ENCODE measurements at places on chromosomes 5 and 9. TPM values are rescaled to one million over a fixed set of nuclear protein-coding genes. Genes with fewer than 3 reads are reported as not detected.

- no peak for DNase-seq
These were observed 83.9 kb upstream of the CYLC2 start for GRCh38 chr9:102911185-102911584.

GRCh38 chr5:8413975-8414374, 545.0 kb downstream of the MTRR start:
- DNase-seq = no peak

DNA sequence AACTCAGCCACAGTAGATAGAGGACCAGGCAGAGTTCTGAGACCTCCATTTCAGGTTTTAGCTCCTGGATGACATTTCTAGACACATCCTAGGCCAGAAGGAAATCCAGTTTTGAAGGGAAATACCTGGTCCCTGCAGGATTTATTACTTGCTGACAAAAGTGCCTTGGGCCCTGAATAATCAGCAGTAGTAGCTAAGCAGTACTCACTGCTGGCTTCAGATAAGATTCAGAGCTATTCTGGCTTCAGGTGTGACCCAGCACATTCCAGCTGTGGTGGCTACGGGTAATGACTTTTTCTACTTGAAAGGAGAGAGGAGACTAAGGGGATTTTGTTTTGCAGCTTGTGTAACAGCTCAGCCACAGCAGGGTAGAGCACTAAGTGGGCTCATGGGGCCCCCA, 34.0 kb downstream of the NDUFAF2 start:
- no peak for DNase-seq

DNA sequence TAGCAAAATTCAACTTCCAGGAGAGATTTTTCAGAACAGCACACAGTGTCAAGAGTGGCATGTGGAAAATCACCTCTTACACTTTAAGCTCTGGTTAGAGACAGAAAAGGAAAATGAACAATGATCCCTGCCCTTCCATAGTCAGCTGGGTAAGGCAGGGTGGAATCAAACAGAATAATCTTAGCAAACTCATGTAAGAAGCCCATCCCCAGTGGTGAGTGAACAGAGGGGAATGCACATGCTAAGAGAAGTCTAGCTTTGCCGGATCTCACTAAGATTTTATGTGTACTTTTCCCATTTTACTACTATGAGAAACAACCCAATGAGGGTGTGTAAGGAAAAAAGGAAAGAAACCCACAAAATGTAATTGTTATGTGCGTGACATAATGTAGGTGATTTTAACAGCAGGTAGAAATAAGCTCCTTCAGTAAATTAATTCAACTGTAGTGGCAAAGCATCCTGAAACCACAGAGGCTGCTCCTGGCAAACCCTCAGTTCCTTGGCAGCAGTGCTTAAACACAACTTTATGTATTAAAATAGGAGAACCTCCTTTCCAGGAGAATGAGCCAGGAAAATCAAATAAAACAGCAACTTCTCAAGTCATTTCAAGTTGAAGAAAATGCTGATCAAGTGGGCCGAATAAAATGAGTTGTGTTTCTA, 366.0 kb upstream of the TRPC7 start:
- DNase-seq = no peak

DNA sequence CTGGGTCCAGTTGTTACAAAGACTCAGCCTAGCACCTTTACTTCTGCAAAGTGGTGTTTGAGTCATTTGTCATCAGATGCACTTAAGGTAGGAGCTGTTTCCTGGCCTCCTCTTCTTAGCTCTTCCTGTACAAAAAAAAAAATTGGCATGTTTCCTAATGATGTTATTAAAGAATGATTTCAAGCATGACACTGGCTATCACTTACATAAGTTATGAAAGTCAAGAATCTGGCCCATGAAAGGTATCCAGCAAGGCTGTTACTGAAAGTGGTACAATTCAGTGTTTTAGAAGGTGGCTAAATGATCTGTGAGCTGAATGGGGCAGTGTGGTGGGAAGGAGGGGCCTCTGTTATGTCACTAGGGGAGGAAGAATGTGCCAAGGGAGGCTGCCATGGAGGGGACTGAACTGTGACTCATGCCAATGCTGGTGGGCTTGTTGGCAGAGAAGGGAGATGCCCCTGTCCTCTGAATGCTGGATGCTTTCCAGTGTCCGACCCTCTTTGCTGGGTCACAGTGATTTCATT, 175.1 kb upstream of the MAP1B start:
- no peak for DNase-seq

DNA sequence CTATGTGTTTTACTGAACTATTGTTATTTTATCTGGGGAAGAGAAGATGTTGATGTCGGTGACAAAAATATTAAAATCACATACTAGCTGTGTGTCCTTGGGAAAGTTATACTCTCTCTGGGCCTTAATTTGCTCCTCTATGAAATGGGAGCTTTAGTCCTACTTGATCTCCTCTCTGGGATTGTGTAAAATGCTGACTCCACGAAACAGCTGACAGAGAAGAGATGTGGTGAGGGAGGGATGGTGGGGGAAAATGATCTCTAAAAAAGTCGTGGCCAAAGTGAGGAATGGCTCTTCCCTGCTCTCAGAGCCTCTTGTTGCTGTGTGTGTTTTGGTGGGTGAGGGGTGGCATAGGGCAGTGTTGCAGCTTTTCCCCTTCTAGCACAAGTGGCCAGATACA, 173.7 kb downstream of the MELK start:
- DNase-seq = no peak

DNA sequence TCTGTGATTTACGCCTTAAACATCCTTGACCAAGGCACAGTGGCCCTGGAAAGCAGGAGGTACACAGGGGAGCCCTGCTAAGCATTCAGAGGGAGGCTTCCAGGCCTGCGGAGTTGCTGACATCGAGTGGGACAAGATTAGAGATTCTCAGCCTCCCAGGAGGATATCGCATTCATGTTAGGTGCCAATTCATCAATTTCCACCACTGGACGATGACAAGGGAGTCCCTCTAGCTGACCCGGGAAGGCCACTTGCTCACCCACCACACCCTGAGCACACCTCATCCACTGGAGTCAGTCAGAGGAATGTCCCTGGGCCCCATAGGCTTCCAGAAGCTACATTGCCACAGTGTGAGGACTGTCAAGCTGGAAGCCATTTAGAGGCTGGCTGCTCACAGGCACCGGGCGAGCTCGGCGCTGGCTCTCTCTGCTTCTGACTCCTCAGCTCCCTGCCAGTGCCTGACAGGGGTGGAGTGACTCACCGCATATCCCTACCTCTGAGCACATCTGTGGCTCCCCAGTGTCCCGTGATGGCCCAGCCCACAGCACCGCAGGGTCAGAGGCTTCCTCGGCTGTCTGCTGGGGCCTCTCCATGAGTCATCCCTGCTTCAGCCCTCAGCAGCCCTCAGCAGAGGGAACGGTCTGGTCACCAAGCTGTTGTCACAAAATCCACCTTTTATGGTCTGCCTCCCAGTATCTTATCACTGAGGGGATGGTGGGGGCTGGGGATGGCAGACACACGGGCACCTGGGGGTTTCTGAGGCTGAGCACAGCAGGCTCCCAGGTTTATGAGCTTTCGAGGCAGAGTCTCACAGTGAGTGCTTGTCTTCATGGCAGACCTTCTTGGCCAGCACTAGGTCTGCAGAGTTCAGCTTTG, 117.5 kb downstream of the ZNF608 start:
- DNase-seq = no peak

DNA sequence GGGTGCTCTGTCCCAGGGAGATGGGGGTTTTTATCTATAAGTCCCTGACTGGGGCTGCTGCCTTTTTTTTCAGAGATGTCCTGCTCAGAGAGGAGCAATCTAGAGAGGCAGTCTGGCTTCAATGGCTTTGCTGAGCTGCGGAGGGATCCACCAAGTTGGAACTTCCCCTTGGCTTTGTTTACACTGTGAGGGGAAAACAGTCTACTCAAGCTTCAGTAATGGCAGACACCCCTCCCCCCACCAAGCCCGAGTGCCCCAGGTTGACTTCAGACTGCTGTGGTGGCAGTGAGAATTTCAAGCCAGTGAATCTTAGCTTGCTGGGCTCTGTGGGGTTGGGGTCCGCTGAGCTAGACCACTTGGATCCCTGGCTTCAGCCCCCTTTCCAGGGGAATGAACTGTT, 375.8 kb downstream of the RAB3C start:
- DNase-seq = no peak

DNA sequence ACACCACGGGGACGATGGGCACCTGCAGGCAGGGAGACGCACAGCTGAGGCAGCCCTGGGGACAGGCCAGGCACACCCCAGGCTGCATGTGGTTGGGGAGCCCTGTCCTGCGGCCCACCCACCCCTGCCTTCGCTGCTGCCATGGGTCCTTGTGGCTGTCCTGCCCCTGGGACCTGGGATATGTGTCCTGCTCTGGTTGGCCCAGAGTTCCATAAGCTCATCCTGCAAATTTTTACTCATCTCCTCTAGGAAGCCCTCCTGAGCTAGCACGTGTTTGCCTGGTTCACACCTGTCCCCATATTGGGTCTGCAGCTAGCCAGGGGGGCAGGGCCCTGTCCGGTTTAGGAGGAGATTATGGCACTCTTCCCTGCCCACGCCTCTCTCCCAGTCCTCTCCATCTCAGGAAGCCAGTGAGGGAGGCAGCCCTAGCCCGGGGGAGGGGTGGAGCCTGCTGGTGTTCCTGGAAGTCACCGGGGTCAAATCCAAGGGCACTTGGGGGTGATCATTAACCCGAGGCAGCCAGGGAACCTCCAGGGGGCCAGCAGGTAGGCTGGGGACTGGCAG, 12.2 kb downstream of the EGFL7 start:
- DNase-seq = peak; percentile 62

DNA sequence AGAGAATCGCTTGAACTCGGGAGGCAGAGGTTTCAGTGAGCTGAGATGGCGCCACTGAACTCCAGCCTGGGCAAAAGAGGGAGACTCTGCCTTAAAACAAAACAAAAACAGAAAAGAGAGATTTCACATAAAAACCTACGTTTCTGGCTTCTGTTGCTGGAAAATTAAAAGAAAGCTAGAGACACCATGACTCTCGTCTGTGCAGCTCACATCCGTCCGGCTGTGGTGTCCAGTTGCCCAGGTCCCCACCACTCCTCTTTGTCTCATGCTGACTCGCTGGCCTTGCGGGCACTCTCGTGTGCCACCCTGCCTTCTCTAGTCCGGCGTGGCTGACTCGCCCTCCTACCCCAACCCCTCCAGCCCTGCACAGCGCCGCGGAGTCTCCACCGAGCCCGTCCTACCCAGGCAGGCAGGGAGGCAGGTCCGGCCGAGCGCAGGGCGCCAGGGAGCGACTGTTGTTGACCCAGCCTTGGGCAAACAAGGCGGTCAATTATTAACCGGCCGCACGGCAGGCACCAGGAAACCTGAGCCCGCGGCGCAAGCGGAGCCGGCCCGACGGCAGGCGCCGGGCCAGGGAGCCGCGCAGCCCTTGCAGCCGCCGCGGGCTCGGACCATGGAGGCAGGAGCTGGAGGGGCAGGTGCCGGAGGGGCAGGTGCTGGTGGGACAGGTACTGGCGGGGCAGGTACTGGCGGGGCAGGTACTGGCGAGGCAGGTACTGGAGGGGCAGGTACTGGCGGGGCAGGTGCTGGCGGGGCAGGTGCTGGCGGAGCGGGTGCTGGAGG, at the start of gene PRRT1B:
TSS of gene PRRT1B (plus strand) at position 521 of the 783 bp plus-strand sequence. CDS start at position 614, 93 bp downstream.
- no peak for DNase-seq

GRCh38 chr9:34254966-34255825, 73.9 kb downstream of the KIF24 start:
- peak; percentile 52 for DNase-seq

DNA sequence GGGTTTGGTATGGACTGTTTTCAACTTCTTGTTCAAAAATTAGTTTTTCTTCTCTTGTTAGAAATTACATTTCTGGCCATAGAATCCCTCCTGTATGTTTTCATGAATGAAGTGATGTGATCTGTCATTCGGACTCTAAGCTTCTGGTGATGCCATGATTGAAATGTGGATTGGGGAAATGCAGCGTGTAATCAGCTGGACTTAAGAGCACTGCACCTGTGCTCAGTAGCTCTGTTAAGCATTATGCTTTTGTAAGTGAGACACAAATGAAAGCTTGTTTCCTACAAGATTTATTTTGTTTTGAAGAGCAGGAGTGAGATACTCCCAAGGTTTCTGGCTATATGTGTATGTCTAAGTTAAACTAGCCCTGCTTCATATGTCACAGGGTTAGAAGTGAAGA, 24.0 kb upstream of the FAM120AOS start:
- no peak for DNase-seq

DNA sequence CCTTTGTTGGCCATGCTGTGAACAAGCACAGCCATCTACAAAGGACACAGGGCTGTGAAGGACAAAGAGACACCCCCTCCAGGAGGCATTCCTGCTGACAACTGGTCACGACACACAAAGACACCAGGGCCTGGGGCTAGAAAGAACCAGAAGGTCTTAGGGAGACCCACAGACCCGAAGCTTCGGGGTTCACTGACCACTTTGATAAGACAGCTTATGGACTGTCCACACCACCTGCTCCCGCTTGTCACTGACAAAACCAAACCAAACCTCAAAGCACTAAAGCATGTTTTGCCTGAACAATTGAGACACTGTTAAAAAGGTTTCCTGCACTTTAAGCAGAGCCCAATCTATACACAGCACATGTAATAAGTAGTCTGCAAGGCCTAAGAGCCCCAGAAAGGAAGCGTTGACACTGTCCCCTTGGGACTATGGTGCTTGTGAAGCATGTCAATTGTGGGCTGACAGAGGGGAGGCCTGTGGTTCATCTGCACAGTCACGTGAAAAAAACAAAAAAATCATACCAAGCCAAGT, 185.0 kb downstream of the GAPVD1 start:
- no peak for DNase-seq

DNA sequence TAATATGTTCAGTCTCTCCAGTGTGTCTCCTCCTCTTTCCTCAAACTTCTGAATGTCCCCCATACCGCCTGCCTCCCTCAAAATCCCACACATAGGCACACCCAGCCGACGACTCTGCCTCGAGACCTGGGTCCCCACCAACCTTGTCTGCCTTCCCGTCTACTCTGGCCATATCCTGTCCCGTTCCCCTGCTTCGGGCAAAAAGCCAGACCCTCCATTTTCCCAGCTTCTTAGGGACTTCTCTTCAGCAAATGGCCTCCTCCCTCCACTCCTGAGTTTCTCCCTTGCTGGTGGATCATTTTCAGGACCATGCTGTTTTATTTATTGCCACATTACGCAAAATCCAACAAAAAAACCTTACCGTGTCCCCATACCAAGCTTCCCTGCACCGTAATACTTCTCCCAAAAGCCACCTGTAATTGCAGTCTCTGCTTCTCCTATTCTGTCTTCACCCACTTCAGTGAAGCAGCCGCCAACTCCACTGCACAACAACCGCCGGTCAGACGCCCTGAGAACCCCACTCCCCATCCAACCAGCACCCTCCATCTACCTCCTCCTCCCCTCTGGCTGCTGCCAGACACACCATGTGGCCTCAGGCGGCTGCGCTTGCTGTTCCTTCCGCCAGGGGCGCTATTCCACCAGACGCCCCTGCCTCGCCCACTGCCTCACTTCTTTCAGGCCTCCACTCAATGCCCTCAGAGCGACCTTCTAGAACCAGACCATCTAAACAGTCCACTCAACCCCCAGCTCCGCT, 117.0 kb downstream of the TRPM6 start:
- DNase-seq = no peak

The OTULINL gene
- 3.8 TPM for total RNA-seq

The CREBRF gene
- 31.8 TPM for total RNA-seq

The ECM2 gene
- total RNA-seq = 23.5 TPM

The AGTPBP1 gene
- 12.9 TPM for total RNA-seq

The ERMP1 gene
- 8.2 TPM for total RNA-seq
